ENCODE measurements at places on chromosomes 6 and 20. TPM values are rescaled to one million over a fixed set of nuclear protein-coding genes. Genes with fewer than 3 reads are reported as not detected.

PAK5 gene
- not detected for total RNA-seq

DNA sequence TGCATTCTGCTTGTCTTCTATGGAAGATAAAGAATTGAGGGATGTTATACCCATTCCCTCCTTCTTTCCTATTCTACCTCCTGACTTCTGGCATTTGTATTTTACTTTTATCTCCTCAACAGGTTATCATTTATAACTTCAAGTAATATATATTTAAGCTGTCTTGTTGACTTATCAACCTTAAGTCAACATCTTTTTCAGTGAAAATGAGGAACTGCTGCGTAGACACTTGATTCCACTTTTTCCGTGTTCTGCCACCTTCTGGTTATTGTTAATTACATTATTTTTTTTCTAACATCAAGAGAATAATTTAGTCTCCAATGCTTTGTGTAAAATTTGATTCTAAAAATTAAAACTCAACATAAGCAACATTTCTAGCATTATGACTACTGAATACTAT is 107.5 kb downstream of the PRKN start:
- H3K36me3 ChIP-seq: no peaks in the 10 kb centered on the region
- no peak for DNase-seq
- H3K27me3 ChIP-seq: no peaks in the 10 kb centered on the region
- H3K4me3 ChIP-seq: no peak overlapping the region
- H3K4me1 ChIP-seq: no peaks in the 10 kb centered on the region
- no peak overlapping the region for H3K27ac ChIP-seq

SEL1L2 gene
- total RNA-seq: not detected

COL11A2 gene
- 1.6 TPM for total RNA-seq

DNA sequence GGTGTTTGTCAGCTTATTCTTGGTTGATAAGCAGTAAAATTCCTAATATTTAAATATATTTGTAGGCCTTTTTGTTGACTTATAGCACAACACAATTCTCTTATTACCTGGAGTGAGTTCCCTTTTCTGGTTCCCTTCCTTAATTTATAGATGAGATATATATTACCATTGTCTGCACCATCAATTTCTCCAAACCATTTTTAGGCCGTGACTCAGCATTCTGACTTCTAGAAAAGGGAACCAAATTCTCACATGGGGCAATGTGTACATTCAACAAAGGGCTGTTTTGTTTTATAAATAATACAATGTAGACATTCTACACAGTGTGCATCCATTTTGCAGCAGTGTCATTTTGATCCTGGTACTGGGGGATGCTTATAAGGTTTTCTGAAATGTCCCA is 52.8 kb downstream of the NCOA7 start:
- H3K27me3 ChIP-seq: no peaks in the 10 kb centered on the region
- no peak for DNase-seq

GRCh38 chr20:56522311-56522710 is 2.2 kb upstream of the FAM209A start:
- H3K4me3 ChIP-seq: no peak overlapping the region
- no peaks in the 10 kb centered on the region for H3K27me3 ChIP-seq
- no peak for DNase-seq

CTCFL gene
- not detected for total RNA-seq
